CD8-positive, alpha-beta memory T cell (primary cell): ENCODE measurements at places on chromosomes 16 and 17. TPM values are rescaled to one million over a fixed set of nuclear protein-coding genes. Genes with fewer than 3 reads are reported as not detected.
A peak's percentile ranks its signal among the peaks of the same experiment; 100 is the strongest.

DHRS7C gene
- not detected for total RNA-seq

MT1G gene
- total RNA-seq: 41.0 TPM

C17orf113 gene
- 0.20 TPM for total RNA-seq

KRT28 gene
- total RNA-seq: not detected

GPRC5C gene
- not detected for total RNA-seq

LHX1 gene
- total RNA-seq: 0.46 TPM

ACD gene
- 81.7 TPM for total RNA-seq

OTOP2 gene
- not detected for total RNA-seq

DNA sequence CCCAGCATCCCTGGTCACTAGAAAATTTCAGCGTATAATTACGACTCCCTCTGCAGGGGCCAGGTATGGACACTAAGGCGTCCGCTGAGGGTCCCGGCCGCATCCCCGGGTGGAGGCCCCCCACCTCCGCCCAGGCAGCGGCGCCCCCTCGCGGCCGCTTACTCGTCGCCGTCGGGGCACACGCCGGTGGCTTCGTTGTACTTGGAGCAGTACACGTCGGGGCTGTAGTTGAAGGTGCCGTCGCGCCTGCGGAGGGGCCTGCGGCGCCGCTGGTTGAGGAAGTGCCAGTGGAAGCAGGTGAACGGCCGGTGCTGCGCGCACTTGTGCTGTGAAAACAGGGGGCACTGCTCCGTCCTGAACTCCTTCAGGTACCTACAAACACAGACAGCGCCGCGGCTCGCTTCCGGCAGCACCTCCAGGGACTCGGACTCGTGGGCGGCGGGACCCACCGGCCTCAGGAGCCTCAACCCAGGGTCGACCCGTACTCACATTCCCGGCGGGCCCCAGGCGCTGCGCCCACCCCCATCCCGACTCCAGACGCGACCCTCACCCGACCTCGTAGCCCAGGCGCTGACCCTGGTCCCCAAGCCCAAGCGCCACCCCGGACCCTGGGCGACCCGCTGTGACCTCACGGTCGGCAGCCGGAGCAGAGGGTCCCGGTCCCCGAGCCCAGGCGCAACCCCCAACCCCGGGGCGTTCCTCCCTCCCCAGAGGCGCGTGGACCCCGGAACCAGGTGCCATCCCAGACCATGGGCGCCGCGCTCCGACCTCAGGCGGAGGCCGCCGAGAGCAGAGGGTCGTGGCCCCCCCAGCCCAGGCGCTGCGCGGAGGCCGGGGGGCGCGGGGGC is 596 bp downstream of the UNKL start:
- DNase-seq: peak; percentile 49

DNA sequence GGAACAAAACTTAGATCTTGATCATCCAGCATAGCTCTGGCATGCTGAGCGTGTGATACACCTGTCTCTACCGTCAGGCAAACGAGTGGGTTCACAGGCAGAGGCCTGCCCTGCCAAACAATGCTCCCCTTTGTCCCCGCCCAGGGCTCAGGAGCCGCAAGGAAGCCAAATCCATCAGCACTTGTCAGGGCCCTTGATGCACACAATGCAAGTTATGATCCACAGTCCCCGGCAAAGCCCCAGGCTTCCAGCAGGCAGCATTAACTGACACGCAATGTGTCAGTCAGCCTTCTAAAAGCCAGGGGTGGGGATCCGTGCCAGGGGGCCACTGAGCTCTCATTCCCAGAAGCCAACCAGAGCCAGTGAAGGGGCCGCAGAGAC is 460.9 kb downstream of the SLC39A11 start:
- no peak for DNase-seq

- DNase-seq: no peak
Observed at GRCh38 chr16:57203451-57203850, 17.3 kb downstream of the RSPRY1 start.

DNA sequence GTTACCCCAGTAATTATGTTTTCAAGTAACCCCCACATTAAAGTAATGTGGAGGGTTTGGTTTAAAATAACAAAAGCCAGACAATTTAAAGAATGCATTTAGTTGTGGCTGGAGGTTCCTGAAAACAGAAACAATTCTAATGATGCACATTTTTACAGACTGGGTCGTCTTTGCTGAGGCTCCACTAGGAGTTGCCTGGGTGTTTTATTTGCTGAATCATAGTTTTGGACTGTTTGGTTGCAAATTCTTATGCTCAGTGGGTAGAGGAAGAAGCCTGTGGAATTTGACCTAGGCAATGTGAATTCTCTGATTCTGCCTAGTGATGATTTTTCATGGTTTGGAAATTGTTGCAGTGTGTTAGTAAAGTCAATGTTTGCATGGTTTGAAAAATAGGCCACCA is 16.3 kb downstream of the SHISA9 start:
- no peak for DNase-seq

GRCh38 chr16:87809150-87809902 is 43.5 kb upstream of the KLHDC4 start:
- no peak for DNase-seq

DNA sequence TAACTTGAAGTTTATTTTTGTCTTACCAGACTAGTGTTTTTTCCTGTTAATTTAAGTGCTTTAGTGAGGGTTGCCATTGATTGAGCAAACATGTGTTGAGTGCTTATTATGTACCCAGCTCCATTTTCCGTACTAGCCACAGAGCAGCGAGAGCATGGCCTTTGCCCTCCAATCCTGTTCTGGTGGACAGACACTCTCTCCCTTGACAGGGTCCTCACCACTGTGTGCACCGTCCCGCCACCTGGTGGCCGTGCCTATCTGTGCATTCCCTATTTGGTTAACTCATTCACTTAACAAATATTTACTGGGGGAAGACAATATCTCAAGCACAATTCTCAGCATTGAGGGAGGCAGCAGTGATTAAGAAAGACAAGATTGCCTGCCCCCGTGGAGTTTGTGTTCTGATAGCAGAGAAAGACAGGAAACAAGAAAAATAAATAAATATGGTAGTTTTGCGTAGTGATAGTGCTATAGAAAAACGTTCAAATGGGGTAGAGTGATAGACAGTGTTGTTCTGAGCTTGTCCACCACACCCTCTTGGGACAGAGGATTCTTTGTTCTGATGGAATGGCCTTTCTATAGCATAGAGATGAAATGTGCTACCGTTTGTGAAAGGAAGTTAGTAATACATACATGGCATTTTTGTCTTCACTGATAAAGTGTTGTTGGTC is 13.0 kb downstream of the CDH13 start:
- peak; percentile 37 for DNase-seq

- no peak for DNase-seq
Observed at GRCh38 chr16:56428091-56428490, 2.7 kb upstream of the AMFR start.

DNA sequence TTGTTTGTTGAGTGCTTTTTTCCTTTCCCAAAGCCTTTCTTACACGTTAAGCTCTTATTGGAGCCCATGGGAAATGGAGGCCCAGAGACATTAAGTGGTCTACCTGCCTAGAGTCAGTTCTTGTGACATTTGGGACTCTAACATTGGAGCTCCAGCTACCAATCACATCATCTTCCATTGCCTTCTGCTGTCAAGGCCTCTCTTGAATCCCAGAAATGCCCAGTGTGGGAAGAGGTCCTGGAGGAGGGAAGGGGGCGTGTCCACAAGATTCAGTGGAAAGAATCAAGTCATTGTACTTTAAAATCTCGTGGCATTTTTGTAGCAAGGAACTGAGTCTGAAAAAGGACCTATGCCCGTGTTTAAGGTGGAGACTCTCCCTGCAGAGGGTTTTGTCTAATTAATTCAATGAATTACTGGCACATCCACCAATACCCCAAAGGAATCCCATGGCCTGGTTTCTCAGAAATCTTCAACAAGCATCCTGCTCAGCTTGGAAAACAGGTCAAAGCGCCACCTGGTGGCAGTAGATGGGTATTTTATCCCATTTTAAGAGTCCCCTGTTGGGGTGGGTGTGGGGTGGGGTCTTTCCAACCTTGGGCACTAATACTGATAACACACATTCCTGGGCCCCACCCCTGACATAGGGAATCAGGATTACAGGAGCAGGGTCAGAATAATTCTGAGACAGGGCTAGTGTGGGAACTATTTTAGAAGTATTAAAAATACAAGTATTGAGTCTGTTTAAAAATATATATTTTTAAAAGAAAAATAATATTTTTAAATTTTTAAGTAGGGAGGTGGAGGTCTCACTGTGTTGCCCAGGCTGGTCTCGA is 24.6 kb downstream of the GPT2 start:
- peak; percentile 31 for DNase-seq

DNA sequence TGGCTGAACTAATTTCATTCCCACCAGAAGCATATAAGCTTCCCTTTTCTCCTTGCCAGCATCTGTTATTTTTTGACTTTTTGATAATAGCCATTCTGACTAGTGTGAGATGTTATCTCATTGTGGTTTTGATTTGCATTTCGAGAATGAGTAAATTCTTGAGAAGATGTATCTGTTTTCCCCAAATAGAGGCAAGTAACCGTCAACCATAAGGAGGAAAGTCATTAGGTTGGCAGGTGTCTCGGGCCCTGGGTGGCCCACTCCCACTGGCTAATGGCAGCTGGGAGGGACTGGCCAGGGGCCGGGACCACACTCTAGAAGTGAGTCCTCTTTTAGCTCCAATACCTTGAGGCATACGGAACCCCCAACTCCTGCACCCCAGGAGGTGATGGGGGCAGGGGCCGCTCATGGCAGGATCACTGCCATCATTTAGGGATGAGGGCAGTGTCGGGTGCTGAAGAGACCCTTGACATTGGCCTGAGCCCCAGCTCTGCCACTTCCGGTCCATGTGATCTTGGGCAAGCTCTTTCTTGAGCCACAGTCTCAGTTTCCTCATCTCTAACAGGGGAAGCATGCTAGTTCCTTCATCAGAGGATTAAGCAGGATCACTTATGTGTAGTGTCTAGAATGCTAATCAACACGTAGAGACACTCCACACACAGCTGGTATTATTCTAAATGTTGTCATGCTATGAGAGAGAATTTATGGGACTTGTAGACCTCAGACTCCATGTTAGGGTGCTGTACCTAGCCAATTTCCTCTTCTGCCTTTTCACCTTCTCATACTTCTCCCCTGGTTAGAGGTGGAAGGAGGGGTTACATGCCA is 44.3 kb downstream of the RGS9 start:
- DNase-seq: no peak

DNA sequence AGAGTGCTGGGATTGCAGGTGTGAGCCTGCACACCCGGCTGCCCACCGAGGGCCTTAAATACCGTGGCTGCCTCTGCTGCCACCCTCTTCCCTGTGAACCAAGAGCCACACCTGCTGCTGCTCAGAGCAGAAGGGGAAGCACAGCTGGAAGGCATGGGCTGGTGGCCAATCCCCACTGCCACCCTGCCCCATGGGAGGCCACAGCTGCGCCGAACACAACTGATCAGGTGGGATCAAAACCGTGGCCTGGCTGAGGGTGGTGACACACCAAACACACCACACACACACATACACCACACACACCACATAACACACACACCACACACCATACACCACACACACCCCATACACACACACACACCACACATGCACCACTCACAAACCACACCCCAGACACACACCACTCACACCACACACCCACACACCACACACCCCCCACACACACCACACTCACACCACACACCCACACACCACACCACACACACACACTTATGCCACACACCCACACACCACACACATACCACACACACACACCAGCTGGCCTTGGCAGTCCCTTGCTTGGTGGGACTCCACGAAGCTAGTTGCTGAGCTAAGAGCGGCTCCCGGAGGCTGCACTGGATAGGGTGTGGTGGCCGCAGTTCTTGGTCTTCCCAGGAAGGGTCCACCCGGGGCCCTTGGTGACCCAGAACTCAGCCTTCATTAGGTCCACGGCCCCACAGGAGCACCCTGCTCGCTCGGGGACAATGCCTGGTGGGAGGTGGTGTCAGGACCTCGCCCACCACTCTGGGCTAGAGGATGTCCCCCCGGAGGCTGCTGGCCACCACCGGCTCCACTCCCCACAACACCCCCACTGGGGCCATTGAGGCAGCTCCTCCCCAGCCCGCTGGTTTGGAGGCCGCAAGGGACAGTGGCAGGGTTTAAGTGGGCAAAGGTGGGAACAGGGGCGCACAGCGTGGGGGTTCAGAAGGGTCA is 14.9 kb downstream of the CEP131 start:
- DNase-seq: no peak
